ENCODE measurements at places on chromosomes 2 and 18.
A peak's percentile ranks its signal among the peaks of the same experiment; 100 is the strongest.

DNA sequence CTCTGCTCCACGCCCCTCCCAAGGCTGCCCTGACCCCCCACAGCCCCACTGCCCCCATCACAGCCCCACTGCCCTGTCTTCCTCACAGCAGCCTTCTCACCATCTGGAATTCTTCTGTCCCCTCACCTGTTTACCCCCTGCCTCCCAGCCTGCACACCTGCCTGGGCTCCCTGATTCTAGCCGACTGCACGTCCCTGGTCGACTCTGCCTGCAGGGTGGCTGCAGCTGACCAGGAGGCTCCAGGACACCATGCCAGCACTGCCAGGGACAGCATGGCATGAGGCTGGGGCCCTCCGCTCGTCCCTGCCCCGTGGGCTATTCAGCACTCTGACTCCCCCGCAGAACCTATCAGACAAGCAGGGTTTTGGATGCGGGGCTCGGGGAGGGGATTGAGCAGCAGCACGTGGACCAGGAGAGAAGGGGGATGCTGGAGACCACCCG is 254.1 kb downstream of the HDAC4 start:
- no peak for DNase-seq

GRCh38 chr2:176699644-176700043 is 430.4 kb downstream of the MTX2 start:
- no peak for DNase-seq

DNA sequence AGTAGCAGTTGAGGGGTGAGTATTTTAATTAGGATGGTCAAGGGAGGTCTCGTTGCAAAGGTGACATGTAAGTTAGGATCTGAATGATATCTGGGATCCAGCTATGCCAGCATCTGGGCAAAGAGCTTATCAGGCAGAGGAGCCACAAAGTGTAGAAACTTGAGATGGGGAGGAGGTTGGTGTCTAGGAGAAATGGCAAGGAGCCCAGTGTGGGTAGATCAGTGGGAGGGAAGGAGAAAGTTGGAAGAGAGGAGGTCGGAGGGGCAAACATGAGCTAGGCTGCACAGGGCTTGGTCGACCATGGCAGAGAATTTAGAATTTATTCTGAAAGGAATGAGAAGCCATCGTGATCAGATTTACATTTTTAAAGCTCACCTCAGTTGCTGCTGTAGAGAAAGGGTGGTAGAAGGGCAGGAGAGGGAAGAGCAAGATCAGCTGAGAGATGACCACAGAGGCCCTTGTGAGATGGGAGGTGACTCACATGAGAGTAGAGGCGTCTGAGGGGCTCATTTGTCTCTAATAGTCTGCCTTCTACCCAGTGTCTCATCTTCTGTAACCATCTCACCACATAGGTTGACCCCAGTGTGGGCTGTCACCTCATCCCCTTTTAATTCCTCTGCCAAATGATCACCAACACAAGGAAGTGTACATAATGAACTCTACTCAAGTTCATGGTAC is 170.0 kb downstream of the ETAA1 start:
- no peak for DNase-seq

DNA sequence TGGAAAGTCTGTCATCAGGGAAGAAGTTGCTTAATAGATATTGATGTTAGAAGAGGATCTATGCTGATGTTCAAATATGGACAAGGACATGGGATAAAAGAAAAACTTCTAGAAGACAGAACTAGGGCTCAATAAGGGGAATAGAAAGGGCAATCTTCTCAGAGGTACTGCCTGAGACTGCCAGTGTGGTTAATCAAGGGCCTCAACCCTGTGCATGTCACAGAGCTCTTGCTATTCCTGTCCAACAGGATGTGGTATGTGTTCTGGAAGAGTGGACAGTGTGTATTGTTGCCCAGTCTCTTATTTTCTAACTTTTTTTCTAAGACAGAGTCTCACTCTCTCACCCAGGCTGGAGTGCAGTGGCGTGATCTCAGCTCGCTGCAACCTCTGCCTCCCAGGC is 27.8 kb upstream of the RNF125 start:
- no peak for DNase-seq

DNA sequence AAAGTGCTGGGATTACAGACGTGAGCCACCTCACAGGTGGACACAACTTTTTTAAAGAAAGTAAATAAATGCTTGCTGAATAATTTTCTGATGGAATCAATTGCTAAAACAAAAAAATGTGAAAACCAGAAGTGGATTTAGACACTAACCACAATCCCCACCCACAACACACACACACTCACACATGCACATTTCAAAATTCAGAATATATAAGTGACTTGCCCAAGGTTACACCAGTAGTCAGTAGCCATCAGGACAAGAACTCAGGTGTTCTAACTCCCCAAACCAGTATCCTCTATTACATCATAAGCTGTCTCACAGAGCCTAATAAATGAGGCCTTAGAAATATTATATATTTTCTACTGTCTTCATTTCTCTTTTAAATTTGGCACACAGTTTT is 1923.6 kb upstream of the PIK3C3 start:
- no peak for DNase-seq

- no peak for DNase-seq
Measured at GRCh38 chr2:189437926-189438325, 3.3 kb upstream of the WDR75 start.

DNA sequence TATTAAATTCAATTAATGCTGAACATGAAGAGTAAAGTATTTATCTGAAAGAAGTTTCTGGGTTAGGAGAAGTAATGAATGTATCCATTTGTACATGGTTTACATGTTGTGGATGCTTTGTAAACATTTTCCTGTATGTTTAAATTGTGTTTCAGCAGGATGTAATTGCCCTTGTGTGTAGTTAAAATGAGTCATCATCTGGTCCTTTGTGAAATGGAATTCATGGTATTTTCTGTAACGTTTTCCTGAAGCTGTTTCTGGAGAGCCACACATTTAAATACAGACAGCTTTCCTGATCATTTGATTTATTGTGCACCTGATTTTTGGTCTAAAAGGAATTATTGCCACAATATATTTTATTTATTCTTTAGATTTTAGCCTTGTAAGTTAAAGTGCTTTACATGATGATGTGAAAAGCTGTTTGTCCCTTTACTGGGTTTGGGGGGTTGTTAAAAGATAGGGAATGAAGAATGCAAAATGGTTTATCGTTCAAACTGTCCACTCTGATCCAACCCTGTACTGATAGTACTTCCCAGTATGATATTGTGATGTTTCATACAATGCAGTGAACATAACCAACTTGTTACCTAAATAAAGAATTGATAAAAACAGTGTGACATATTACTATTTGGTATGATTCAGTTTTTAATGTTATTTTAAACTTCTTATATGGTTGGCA is 41.7 kb upstream of the SLC3A1 start:
- no peak for DNase-seq

GRCh38 chr18:61201511-61201910 is 131.7 kb upstream of the CDH20 start:
- no peak for DNase-seq

DNA sequence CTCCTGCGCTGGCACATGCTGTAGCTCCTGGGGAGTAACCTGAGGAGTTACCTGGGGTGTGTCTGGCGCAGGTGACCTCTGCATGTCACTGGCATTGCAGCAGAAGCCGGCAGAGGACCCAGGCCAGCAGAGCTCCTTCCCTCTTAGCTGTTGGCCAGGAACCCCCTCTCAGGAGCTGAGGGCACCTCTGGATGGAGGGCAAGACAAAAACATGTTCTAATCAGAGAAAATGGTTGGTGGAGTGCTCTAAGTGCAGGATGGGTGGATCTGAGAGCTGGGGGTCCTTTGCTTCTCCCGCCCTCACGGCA is 44.9 kb upstream of the SNTG2 start:
- DNase-seq, result no peak

- no peak for DNase-seq
Measured at GRCh38 chr2:176096243-176096985, 3.2 kb upstream of the HOXD12 start.

DNA sequence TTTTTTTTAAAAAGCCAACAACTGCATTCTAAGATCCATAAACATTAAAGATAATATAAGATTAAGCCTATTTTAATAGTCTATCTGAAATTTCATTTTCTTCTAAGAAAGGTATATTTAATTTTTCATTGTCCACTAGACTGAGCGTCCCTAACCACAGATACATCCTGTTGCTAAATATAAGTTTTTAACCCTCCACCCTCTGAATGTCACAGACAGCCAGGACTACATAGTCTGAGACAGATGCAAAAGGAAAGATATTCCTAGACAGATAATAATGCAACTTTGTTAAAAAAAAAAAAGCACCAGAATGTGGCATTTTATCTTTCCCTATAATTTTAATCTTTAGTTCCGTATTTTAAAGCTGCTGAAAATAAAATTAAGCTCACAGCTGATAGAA is 114.6 kb downstream of the ZEB2 start:
- DNase-seq, result no peak

DNA sequence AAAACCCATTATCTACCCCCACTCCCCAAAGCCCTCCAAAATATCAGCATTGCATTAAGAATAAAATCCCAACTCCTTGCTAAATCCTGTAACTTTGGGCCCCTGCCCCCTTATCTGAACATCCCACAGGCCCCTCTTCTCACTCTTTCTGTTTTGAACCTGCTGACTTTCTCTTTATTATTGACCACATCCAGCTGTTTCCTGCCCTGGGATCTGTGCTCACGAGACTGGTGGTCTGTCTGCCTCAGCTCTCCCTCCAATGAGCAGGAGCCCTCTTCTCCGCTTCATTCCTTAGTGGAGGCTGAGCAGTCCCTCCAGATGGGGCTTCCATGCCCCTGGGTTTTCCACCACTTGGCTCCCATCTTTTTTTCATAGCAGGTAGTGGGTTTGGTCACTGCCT is 116.9 kb downstream of the ACKR3 start:
- DNase-seq, result no peak

GRCh38 chr2:175728032-175728431 is 274.0 kb downstream of the LNPK start:
- DNase-seq, result no peak

DNA sequence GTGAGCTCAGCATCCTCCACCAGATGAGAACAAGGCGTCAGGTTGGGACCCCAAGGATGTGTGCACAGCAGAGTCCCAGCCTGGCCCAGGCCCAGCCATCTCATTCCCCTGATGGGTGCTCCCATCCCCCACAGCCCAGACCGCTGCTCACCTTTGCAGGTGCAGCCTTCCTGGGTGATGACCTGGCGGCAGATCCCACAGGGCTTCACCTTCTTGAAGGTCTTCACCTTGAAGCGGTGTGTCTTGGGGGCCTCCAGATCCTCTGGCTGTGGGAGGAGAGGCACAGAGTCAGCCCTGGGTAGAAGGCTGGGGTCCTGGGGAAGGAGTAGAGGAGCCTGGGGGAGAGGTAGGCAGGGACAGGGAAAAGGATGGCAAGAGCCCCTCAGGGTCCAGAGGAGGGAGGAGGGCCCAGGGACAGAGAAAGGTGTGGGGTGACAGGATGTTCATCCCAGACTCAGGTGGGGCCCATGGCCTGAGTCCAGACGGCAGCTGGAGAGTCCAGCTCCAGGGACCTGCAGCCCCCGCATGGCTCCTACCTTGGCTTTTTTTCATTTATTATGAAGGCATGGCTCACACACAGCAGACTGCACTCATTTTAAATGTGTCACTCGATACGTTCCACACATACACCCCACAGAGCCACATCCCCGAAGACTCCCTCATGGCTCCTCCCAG is 11.9 kb downstream of the TNS1 start:
- DNase-seq, result no peak

- DNase-seq, result no peak
Measured at GRCh38 chr2:1557467-1557820, 144.2 kb downstream of the TPO start.

DNA sequence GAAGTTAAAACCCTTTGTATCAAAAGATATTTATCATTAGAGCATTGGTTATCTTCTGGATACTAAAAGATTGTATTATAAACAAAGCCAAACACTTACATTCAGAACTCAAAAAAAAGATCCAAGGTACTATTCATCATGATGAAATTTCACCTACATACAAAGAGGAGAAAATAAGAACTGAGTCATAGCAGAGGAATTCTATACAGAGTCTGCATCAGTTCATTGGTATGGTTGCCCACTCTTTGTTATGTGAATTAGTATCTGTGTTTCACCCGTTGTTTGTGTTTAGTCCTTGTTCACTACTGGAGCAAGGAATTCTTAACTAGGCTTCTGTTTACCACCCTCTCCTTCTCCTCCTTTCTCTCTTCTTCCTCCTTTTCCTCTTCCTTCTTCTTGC is 157.9 kb downstream of the LNPK start:
- DNase-seq, result no peak

- DNase-seq, result no peak
Measured at GRCh38 chr2:60608679-60609078, 55.2 kb upstream of the BCL11A start.

GRCh38 chr2:218478544-218478943 is 59.6 kb downstream of the VIL1 start:
- no peak for DNase-seq

DNA sequence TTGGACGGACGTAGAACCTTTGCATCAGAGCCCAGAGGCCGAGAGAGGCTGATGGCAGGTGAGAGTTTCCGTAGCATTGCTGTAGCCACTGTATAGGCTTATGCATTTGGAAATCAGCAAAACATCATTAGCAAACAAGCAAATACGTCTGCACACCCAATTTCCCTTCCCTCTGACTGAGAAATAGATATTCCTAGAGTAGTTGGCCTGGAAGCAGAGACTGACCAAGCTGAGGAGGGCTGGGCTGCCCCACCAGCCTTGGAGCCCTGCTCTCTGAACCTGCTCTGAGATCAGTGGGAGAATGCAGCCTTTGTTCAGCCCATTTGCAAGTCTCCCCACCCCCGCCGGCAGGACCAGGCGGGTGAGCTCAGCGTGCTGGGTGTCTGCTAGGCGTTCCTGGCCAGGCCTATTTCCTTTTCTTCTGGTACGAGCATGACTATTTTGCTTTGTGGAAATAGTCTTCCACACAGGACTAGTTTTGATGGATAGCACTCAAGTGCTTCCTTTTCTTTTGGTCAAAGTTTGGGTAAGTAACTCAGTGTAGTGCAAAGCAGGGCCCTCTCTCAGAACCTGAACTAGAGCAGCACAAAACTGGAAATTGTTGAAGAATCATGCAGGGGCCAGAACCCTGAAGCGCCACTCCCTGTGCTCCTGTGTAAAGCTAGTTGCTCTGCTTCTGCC is 21.9 kb upstream of the RNF149 start:
- DNase-seq, result peak; percentile 50

- DNase-seq, result no peak
Measured at GRCh38 chr2:11581124-11581796, 47.4 kb downstream of the GREB1 start.

DNA sequence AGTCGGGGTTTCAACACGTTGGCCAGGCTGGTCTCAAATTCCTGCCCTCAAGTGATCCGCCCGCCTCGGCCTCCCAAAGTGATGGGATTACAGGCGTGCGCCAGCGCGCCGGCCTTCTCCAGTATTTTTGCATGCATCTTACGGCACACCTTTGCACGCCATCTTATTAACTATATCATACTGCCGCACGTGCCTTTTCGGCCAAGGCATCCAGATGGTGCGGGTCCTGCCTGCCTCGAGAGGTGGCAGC is 765 bp upstream of the ING5 start:
- DNase-seq, result peak; percentile 89

GRCh38 chr2:36477315-36477714 is 120.7 kb downstream of the FEZ2 start:
- DNase-seq, result peak; percentile 45

DNA sequence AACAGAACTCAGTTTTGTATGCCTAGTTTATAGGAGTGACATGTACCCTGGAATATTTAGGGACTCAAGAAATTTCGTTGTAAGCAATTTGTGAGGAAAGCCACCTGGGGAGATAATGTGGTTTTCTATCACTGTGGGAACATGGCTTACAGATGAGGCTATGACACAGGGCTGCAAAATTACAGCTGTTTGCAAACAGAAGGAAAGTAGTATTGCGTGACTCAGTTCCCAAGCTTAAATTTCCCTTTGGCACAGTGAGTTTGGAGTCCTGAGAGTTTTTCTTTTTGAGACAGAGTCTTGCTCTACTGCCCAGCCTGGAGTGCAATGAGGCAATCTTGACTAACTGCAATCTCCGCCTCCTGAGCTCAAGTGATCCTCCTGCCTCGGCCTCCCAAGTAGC is 149.8 kb downstream of the MYO5B start:
- no peak for DNase-seq
